ENCODE measurements at places on chromosomes 7 and 10.

- DNase-seq: no peak
Observed at GRCh38 chr10:70891627-70892026, 3.3 kb upstream of the PCBD1 start.

DNA sequence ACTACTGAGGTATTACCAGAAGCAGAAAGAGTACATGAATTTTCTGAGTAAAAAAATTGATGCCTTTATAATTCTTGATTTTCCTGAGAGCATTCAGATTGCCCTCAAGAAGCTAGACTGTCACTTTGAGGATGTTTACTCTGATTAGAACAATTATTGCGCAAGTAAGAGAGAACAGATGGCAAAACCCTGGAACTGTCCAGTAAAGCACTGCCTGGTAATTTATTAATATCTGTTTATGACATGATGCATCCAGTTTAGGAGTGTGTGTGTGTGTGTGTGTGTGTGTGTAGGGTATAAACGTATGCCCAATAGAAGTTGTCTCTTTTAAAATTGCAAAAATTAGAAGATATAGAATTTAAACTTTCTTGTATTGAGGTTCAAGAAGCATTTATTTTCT is 379.7 kb downstream of the PHTF2 start:
- no peak for DNase-seq

DNA sequence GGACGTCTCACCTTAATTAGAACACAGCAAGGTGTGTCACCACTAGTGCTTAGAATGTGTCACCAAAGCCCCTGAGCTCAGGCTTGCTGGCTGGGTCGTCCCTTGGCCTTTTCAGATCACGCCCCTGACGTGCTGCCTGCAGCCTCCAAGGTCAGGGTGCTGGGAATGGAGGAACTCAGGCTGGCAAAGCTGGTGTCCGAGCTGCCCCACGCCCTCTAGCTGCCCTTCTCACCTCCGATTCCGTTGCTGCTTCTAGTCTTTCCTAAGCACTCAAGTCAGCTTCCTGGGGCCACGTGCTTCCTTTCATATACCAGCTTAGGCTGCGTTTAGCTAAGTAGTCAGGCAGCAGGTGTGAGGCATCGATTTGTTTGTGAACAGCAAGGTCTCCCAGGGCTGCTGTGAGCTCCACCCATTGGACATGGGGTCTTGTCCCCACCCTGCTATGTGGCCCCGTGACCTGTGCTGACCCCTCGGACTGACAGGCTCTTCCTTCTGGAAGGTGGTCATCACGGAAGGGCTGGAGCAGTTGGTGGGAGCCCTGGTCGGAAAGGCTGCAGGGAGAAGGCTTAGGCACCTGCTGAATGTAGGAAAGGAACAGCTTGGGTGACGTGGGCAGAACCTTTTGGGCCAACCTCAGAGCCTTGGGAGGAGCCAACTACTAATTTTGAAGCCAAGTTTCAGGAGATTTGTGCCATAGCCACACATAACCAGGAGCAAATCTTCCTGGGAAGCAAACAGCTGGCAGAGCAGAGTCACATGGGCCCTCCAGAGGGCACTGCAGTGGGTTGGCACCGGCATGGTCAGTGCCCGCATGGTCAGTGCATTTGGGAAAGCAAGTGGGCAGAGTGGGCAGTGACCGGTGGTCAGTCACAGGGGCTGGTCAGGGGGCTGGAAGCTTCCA is 28.8 kb downstream of the VIPR2 start:
- no peak for DNase-seq

DNA sequence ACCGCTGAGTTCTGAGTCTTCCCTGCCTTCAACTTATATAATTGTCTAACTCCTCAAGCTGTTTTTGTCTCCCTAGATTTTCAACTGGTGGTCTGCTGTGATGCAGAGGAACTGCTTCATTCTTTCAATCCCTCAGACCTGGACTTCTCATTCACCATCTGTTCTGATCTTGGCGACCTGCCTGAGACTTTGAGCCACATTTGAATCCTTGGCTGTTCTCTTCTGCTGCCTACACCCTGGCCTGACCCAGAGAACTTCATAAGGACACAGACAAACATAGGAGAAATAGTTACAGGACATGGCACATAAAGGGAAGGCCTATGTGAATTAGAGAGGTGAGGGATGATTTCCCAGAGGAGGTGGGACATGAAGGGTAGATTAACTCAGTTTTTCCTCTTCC is 326.7 kb downstream of the PTEN start:
- DNase-seq: no peak
